ENCODE measurements at places on chromosomes 4 and X.

DNA sequence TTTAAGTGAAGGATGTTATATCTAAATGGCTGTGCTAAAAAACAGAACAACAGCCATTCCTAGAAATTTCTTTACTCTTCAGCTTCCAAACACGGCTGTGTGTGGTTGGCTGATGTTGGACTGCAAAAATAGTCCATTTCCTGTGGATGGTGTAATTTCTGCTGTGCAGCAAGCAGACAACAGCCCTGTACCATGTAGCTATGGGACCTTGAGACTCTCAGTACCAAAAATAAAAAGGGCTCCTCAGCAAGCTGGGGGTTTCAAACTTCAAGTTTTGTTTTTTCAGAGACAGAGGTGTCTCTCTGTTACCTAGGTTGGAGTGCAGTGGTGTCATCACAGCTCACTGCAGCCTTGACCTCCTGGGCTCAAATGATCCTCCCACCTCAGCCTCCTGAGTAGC lies 18.1 kb downstream of the CD40LG start:
- no peak for DNase-seq

- no peak for DNase-seq
Observed at GRCh38 chrX:18855919-18856644, 127.8 kb downstream of the PHKA2 start.

GRCh38 chr4:17112292-17112659 lies 213.8 kb upstream of the LDB2 start:
- no peak for DNase-seq

DNA sequence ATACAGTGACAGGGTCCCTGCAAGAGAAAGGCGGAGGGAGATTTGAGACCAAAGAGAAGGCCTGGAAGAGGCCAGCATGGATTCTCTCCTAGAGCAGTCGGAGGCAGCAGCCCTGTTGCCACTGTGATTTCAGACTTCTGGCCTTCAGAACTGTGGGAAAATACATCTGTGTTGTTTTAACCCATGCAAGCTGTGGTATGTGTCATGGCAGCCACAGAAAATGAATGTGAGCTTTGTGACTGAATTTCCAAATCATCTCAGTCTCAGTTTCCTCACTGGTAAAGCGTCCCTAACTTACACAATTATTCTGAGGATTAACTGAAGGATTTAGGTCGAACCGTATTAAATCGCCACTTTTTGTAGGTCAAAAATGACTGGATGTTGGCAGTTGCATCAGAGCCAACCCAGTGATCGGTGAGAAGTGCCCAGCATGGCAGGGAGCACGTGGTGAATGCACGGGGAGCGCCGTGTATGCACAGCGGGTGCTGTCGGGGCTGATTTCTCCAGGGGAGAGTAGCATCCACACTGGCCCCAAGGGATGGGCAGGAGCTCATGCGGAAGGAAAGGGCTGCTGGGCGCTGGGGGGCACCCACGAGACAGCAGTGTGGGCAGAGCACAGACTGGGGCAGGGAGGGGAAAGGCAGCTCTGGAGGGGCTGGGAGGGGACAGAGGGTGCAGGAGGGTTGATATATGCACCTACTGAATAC lies 23.8 kb upstream of the NSG1 start:
- DNase-seq, result no peak

DNA sequence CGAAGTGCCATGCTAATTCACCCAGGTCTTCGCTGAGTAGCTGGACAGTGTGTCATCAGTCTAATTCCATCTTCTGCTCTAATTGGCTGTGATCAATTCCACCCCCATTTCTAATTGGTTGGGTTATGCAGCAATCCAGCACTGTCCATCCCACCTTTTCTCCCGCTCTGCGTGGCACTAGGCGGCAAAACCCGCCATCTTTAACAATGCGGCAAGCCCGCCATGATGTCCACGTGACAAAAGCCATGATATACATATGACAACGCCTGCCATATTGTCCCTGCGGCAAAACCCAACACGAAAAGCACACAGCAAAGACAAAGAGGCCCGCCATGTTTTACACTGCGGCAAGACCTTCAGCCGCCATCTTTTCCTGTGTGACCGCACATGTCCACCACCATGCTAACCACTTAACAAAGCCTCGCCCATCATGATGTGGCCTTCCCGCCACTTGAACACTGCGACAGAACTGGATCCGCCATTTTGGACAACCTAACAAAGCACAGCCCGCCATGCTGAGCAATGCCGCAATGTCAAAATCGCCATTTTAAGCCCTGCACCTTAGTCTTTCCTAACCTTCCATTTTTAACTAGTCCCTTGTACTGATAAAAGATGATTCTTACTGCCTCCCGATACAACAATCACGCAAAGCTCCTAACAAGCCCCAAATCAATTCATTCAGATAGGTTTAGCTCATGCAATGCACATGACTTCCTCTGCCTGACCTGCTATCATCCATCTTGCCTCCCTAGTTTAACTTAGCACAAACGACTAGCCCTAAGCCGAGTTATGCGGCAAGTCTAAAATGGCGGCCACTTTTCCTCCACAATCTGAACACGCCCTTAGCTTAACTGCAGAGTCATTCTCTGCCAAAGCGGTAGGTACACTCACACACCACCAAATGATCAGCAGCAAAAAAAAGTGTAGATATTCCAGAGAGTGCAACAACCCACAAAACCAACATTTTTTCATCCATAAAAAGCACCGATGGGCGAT lies 288.3 kb downstream of the CHIC1 start:
- DNase-seq, result peak; percentile 90

DNA sequence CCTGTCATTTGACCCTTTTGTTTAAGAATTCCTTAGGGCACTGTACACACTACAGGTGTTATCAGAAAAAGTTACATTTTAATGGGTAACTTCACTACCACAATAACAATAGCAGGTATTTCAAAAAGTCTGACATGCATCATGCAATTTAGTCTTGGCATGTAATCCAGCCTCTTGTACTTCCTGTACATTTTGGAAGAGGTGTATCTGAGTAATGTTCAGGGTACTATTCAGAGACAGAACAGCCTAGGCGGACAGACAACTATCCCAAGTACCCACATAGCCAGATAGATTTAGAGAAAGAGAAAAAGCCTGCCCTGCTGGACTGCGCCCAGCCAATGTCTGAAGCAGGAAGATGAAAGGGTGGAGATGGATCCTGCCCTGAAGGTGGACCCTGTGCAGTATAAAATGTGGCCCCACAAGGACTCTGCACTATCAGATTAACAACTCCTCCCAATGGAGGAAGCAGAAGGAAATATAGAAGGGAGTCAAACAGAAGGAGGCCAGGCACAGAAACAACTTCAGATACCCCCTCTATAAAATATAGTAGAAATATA lies 8.5 kb downstream of the UGT2B7 start:
- no peak for DNase-seq

- no peak for DNase-seq
Observed at GRCh38 chrX:38327775-38328081, 419 bp upstream of the RPGR start.

DNA sequence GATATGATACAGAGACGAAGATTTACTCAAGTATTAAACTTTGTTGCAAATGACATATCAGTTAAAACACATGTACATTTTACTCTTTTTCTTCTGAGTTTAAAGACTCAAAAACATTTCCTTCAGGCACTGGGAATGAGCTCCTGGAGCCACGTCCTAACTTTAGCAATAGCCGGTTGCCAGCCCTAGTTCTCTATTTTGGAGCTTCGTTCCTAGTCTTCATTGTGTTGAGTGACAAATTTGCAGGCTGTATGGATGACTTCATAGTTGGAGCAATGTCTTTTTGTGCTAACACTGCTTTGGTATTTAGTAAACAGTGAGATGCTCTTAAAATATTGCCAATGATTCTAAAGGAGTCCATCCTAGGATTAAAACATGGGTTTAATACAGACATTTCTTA lies 190.9 kb downstream of the FAT4 start:
- DNase-seq, result no peak

DNA sequence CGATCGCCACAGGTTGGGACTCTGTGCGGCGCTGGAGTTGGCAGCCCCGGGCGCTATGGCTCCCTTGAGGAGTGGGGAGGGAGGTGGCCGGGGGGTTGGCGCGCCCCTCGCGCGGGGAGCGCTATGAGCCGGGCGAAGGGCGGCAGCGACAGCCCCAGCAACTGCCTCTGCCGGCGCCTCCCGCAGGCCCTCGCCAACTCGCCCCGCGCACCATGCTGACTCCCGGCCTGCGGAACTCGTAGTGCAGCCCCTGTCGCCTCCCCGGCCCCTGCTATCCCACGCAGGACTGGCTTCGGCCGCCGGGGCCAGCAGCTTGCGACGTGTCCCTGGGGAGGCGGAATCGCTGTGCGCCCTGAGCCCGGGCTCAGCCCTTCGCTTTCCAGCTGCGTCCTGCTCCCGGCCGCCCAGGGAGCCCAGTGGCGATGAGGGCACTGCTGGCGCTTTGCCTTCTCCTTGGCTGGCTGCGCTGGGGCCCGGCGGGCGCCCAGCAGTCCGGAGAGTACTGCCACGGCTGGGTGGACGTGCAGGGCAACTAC lies 415 bp downstream of the SHISA3 start:
- DNase-seq, result no peak

GRCh38 chrX:23554304-23554703 lies 113.0 kb upstream of the PRDX4 start:
- DNase-seq, result peak; percentile 6

DNA sequence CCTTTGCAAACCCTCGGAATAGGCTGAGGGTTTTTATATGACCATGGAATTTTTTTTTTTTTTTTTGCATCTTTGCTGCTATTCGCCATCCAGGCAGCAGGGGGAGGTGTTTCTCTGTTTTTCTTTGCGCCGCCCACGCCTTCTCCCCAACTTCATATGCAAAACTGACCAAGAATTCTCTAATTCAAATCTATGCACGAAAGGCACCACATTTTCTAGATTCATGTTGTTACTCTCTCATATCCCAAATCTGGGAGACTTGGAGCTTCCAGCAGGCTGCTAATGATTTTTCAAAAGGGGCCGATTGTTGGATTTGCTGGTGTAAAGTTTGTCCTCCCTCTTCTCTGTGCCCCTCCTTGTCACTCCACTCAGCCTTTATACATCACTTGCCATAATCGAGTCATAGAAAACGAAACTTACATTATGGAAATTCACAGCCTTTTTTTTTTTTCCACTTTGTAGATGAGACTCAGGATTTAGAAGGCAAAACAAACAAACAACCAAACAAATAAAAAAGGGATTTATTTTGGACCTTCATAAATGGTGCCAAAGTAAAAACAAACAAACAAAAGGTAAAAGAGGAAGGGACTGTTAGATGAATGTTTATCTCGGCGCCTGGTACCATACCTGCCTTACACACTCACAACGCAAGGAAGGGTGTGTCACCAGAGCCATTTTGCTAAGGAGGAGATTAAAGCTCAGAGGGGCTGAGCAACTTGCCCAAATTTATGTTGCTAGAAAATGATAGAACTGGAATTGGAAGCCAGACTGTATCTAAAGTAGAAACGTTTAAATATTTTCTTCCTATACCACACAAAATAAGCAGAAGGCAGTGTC lies 29.3 kb upstream of the BOD1L1 start:
- DNase-seq, result peak; percentile 39

- no peak for DNase-seq
Observed at GRCh38 chr4:74428276-74428675, 16.7 kb upstream of the AREG start.

- DNase-seq, result no peak
Observed at GRCh38 chrX:46648660-46649059, 75.1 kb downstream of the CHST7 start.

DNA sequence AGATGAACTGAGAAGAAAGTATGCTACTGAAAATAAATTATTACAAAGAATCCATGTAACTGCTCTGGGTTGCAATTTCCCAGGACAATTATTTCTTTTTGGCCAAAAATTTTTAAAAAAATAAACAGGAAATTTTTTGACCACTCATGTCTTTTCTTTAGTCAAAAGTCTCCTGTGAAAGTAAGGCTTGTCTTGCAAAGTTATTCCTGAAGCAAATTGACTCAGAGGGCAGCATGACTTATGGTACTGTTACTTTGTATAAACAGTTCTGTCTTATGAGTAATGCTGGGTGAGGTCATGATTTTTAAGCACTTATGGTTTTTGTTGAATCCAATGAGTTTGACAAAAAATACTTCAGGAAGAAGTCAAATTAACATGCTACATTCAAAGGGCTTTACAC lies 292.8 kb upstream of the ARSJ start:
- peak; percentile 85 for DNase-seq

DNA sequence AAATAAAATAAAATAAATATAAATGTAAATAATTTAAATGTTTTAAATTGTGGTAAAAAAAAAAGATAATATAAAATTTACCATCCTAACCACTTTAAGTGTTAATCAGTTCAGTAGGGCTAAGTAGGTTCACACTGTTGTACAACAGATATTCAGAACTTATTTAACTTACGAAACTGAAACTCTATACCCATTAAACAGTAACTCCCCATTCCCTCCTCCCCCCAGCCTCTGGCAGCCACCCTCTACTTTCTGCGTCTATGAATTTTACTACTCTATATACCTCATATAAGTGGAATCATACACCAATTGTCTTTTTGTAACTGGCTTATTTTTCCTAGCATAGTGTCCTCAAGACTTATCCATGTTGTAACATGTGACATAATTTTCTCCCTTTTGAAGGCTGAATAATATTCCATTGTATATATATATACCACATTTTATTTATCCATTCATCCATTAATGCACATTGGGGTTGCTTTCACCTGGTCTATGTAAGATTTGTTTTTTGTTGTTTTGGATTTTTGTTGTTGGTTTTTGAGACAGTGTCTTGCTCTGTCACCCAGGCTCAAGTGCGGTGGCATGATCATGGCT lies 32.5 kb upstream of the ELF2 start:
- DNase-seq, result no peak

- DNase-seq, result no peak
Observed at GRCh38 chr4:34105311-34105710, 2139.0 kb downstream of the ARAP2 start.

GRCh38 chr4:6047130-6047673 lies 29.0 kb upstream of the C4orf50 start:
- no peak for DNase-seq

DNA sequence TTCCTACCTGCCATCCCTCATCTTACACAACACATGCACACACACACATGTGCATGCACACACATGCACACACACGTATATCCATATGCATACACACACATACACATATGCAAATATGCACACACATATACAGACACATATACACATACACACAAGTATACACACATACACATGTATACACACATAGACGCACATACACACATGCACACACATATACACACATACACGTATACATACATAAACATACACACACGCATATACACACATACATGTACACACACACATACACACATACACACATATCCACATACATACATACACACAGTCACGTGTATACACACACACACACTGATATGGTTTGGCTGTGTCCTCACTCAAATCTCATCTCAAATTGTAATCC lies 37.0 kb upstream of the AFAP1 start:
- DNase-seq, result no peak

- no peak for DNase-seq
Observed at GRCh38 chrX:105738162-105738561, 84.2 kb upstream of the NRK start.

- no peak for DNase-seq
Observed at GRCh38 chr4:185730387-185730786, 81.6 kb downstream of the SORBS2 start.

- DNase-seq, result no peak
Observed at GRCh38 chrX:126550816-126551215, 1.8 kb downstream of the DCAF12L1 start.

- DNase-seq, result peak; percentile 67
Observed at GRCh38 chr4:84878090-84878489, 88.4 kb downstream of the WDFY3 start.

All from GM04504 (cell line).